ENCODE measurements at places on chromosomes 4 and X.

- DNase-seq = no peak
Measured at GRCh38 chr4:155371432-155372043, 5.2 kb downstream of the MAP9 start.

DNA sequence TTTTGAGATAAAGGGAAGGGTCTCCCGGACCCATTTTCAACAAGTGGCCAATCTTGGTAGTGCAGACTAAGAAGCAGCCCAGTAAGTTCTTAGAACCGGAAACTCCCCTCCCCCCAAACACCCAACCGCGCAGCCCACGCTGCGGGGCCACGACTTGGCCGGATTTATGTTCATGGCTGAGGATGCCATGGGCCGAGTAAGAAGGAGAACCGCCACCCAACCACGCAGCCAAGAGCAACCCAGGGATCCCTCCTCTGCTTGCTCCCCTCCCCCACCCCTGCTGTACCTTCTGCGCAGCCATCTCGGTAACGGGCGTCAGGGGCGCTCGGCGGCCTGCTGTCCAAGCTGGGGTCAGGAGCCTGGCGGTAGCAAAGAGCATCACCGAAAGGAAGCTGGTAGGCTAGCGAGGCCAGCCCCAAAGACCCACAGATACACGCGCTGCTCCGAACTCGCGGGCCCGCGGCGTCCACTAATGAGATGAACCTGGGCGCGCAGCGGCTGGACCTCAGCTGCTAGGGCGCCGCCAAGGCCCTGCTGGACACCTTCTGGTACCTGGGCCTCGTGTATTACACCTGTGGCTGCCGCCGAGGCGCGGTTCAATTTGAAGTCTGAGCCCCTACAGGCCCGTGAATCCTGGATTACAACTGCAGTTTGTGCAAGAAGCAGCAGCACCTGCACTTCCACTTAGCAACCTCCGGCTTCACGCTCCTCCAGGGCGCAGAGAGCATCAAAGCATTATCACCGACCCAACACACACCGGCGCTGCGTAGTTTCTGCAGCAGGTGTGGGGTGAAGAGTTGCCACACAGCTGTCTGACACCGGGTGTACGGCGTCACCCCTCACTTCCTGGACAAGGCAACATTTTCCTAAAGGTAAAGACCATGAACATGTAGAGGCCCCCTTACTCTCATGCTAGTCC is 63.4 kb downstream of the NUDT10 start:
- no peak for DNase-seq

DNA sequence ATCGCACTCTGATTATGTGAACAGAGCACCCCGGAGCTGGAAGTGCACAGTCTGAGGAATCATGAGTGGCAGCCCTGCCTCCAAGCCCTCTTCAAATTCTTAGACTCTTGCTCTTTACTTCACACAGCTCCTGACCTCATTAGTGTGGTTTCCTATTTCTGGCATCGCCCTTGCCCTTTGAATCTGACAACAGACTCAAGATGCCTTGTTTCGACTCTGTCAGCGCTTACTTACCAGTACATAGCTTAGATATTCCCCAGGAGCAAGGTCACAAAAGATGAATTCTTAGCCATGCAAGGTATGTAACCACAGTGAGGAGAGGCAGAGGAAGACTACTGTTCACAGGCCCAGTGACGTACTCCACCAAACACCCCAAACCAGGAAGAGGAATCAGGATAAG is 167.2 kb downstream of the KDR start:
- no peak for DNase-seq

GRCh38 chr4:54937501-54937900 is 187.9 kb downstream of the KDR start:
- DNase-seq = no peak

DNA sequence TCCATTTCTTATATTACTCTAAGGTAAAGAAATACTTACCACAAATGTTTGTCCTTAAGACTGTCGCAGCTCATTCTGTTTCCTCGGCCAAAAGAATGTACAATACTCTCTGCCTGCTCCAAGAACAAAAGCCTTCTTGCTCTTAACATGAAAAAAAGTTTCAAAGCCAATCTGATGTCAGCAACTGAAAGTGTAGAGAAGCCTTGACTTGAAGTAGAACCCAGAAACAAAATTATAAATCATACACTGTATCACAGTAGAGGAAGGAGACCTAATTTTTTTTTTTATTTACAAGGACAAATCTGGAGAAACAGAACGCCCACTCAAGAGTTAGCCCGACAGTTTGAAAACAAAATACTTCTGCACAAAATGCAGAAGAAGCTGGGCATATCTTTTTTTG is at the start of gene MCF2:
Gene MCF2 (minus strand): TSS at position 101 of the 400 bp plus-strand sequence. CDS start 56,423 bp downstream, outside the sequence.
- no peak for DNase-seq

DNA sequence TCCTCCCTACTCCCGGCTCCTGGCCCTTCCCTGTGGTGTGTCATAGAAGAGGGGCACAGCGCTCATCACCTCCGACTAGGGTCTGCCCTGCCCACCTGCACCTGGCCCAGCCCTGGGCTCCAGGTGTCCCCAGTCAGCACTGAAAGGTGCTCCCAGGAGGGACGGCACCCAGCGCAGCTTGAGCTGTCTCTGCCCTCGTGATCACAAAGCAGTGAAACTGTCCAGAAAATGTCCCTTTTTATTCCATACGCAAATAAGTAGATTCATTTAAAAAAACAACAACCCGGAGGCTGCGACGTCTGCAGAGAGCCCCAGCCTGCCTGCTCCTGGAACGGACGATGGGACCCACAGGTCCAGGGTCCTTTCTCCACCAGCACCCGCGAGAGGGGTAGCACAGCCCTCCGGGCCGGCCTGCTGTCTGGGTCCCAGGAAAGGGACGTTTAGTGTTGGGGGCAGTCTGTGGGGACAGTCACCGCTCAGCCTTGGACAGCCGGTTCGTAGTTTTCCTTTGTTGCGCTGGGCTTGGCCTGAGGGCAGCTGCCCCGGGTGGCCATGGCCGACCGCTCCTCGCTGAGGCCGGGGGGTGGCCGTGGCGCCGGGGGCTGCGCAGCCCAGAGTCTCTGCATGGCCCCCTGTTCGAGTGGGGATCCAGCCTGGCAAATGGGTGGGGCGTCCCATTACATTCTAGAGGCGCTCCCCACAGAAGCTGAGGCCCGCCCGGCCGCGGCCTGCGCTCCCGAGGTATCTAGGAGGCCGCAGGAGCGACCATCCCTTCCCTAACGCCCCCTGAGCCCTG is 4.6 kb downstream of the HMX1 start:
- no peak for DNase-seq

Measured in stimulated activated CD8-positive, alpha-beta memory T cell treated with anti-CD3 and anti-CD28 coated beads, Interleukin-7, amount 100 ng/mL, for 1 hour (primary cell).